Thoracic aorta endothelial cell (primary cell): ENCODE measurements at places on chromosomes 4 and X. TPM values are rescaled to one million over a fixed set of nuclear protein-coding genes. Genes with fewer than 3 reads are reported as not detected.

Gene TMEM31
- not detected in 2 replicates for total RNA-seq

Gene RIPPLY1
- not detected in 2 replicates for total RNA-seq

Gene PDLIM5
- total RNA-seq: 303 and 322 TPM in 2 replicates

Gene NAT8L
- under 0.01 and 0.07 TPM in 2 replicates for total RNA-seq

Gene AKAP4
- total RNA-seq: not detected in 2 replicates

Gene TMEM154
- 12.1 and 20.7 TPM in 2 replicates for total RNA-seq

Gene SSX3
- not detected in 2 replicates for total RNA-seq

Gene IDUA
- total RNA-seq: 9.5 and 10.1 TPM in 2 replicates

Gene VEGFC
- 24.6 and 30.1 TPM in 2 replicates for total RNA-seq

Gene NLGN3
- 0.07 and 0.13 TPM in 2 replicates for total RNA-seq

Gene TLL1
- 8.0 and 15.2 TPM in 2 replicates for total RNA-seq

Gene SOX3
- total RNA-seq: not detected in 2 replicates

Gene JCHAIN
- not detected in 2 replicates for total RNA-seq

Gene CT47A1
- total RNA-seq: not detected in 2 replicates

Gene MMRN1
- 891 and 1,074 TPM in 2 replicates for total RNA-seq

Gene SMPX
- not detected in 2 replicates for total RNA-seq

Gene MAGEB10
- total RNA-seq: not detected in 2 replicates

Gene GC
- total RNA-seq: not detected in 2 replicates

Gene COQ2
- 24.8 and 27.8 TPM in 2 replicates for total RNA-seq

Gene TEC
- total RNA-seq: 0.27 and 1.4 TPM in 2 replicates

Gene OR13H1
- total RNA-seq: not detected in 2 replicates

Gene SPANXA1
- total RNA-seq: not detected in 2 replicates

Gene WDR19
- total RNA-seq: 27.9 and 32.0 TPM in 2 replicates

Gene PRDX4
- 270 and 279 TPM in 2 replicates for total RNA-seq

Gene TAF7L
- total RNA-seq: 1.4 and 2.4 TPM in 2 replicates

Gene FAT4
- 53.5 and 67.8 TPM in 2 replicates for total RNA-seq

Gene CXorf49
- total RNA-seq: not detected in 2 replicates

Gene HS6ST2
- total RNA-seq: 0.43 TPM in 1 of 2 replicates, not detected in the other

Gene TMEM35A
- 5.3 and 6.4 TPM in 2 replicates for total RNA-seq

Gene PAK3
- 0.13 and 1.1 TPM in 2 replicates for total RNA-seq

Gene CENPVL3
- total RNA-seq: not detected in 2 replicates

Gene SAGE1
- not detected in 2 replicates for total RNA-seq

Gene KLHL5
- total RNA-seq: 87.4 and 89.5 TPM in 2 replicates

Gene SMIM10L2A
- total RNA-seq: 0.29 and 0.53 TPM in 2 replicates

Gene XG
- 0.80 and 4.9 TPM in 2 replicates for total RNA-seq

Gene BMP2K
- total RNA-seq: 85.5 and 97.7 TPM in 2 replicates

Gene TLR10
- not detected in 2 replicates for total RNA-seq

Gene SLC30A9
- total RNA-seq: 76.3 and 79.2 TPM in 2 replicates

Gene AKAP14
- not detected in 2 replicates for total RNA-seq

Gene RADX
- 0.27 and 0.50 TPM in 2 replicates for total RNA-seq

Gene TMEM33
- total RNA-seq: 90.8 and 107 TPM in 2 replicates

Gene BRCC3
- total RNA-seq: 26.2 and 36.1 TPM in 2 replicates

Gene TDO2
- total RNA-seq: not detected in 2 replicates

Gene ARMCX4
- total RNA-seq: 6.8 and 9.0 TPM in 2 replicates

Gene DIPK2B
- 3.3 and 39.3 TPM in 2 replicates for total RNA-seq

Gene CPE
- 2.1 and 8.7 TPM in 2 replicates for total RNA-seq

Gene ENPP6
- total RNA-seq: not detected in 2 replicates

Gene KLF8
- total RNA-seq: 3.3 and 3.7 TPM in 2 replicates
